CD4-positive, alpha-beta T cell treated with Interleukin-2 at 100 ng/mL for 4 hours (primary cell): ENCODE measurements at places on chromosomes 16 and 17.

- no peak for DNase-seq
Observed at GRCh38 chr17:56141046-56141839, 12.0 kb upstream of the ANKFN1 start.

DNA sequence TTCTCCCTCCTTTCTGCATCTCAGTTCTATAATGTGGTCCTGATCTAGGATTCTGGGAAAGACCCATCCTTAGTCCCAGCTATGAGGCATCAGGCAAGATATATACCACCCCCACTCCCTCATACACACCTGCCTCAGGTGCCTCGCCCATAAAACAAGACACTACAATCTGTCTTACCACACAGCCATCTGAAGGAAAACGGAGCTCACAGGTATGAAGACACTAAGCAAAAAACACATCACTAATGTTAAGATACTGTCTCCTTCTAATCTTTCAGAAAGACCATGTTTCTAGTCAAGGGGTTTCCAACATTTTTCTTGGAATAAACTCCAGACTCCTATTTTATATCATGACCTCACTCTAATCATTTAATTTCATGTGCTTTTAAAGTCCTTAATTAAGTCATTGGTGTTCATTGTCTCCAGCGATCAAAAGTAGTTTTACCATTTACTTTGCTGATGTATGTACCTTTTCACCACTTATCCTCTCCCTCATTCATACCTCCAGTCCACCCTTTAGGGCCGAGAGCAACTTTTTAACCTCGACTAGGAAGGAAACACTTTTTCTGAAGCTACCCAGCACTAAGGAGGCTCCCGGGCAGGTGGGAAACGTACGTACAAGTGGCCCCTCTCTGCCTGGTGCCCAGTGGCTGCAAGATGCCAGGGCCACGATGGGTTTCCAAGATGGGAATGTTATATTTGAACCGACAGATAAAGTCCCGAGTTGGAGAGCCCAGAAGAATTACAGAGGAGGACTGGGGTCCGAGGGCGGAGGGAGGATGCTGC is 979 bp downstream of the MAP3K14 start:
- DNase-seq = peak; percentile 52

DNA sequence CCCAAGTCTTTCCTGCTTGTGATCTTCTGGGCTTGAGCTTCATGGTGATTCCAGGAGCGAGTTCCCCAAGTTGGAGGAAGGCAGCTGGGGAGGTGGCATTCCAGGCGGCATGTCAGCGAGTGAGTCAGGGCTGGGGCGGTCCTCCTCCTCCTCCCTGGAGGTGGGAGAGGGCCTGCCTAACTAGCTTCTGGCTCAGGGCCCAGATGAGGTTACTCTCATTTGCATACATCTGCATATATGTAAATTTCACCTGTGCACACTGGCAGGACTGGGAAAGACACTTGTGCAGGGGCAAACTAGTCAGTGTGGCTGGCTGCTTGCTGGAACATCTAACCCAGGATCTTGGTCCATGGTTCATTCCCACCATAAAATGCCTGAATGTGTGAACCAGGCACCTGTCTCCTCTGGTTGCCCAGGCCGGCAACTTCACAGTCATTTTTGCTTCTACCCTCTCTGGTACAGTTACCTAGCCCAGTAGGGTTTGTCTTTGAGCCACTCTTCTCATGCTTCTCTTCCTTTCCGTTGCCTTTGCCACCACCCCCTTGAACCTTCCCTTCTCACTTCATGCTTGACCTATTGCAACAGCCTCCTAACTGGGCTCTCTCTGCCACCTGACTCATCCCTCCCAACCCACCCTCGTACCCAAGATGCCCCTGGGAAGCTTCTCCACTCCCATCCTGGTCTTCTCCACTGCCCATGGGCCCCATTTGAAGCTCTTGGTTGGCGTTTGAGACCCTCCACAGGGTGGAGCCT is 9.6 kb upstream of the DLX4 start:
- no peak for DNase-seq

DNA sequence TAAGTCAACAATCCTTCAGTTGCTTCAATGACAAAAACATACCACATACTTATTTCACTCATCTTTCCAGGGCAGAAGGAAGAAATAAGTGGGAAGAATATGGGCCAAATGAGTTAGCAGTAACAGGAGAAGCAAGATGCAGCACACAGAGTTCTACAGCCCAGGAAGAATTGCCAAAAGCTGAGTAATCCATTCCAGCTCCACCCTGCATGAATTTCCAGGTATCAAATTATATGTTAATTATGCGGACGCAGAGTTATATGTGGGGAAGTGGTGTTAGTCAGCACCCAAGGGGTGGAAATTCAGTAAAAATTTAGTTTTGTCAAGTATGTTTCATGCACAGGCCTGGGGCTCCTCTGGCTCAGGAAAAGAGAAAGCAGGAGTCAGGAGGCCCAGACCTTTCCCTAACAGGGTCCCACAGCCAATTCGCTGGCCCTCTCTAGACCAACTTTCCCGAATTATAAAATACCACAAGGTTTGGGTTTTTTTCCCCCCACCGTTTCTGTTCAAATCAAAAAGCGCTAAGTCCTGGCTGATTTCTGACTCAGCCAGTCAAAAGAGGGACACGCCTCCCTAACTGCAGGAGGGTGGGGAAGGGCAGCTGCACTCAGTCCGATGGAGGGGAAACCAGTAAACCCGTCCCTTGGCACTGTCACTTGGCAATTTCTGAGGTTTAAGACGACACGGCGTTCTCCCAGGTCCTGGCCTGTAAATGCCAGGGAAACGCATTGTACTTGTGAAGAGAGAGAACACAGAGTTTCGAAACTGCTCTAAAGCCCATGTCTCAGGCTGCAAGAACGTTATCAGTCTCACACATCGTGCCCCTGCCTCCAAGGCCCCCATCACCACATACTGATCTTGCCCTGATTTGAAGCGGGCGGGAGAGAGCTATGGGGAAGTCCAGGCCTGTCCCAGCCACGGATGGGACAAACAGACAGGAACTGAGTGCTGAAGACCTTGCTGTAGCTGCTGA is 58.1 kb downstream of the ZFHX3 start:
- no peak for DNase-seq

- no peak for DNase-seq
Observed at GRCh38 chr16:17318238-17318637, 152.5 kb downstream of the XYLT1 start.

DNA sequence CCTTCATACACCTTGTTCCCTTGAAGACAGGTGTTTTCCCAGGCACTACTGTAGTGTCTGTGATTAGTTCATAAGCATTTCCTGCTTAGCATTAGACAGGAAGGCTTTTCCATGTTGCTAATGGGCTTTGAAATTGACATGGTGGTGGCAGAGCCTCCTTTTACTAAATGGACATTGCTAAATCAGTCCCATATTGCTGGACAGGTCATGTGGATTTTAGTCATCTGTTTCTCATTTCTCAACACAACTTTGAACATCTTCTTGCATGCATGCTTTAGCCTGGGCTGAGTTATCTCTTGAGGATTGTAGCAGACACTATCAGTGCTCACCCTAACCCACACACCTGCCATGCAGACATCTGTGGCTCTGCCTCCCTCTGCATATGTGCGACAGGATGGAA is 13.7 kb upstream of the BCO1 start:
- DNase-seq = no peak

DNA sequence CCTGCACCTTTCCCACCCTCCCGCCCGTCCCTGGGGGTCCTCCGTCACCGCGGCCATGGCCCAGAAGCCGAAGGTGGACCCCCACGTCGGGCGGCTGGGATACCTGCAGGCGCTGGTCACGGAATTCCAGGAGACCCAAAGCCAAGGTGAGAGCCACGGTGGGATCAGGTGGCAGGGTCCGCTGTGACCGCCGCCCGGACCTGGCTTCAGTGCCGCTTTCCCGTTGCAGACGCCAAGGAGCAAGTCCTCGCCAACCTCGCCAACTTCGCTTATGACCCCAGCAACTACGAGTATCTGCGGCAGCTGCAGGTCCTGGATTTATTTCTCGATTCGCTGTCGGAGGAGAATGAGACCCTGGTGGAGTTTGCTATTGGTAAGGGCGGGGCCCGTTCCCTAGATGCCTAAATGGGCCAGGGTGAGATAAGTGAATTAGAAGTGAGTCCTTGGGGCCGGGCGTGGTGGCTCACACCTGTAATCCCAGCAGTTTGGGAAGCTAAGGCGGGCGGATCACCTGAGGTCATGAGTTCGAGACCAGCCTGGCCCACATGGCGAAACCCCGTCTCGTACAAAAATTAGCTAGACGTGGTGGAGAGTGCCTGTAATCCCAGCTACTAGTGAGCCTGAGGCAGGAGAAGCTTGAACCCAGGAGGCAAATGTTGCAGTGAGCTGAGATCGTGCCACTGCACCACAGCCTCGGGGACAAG is 617 bp downstream of the ARMC7 start:
- no peak for DNase-seq

DNA sequence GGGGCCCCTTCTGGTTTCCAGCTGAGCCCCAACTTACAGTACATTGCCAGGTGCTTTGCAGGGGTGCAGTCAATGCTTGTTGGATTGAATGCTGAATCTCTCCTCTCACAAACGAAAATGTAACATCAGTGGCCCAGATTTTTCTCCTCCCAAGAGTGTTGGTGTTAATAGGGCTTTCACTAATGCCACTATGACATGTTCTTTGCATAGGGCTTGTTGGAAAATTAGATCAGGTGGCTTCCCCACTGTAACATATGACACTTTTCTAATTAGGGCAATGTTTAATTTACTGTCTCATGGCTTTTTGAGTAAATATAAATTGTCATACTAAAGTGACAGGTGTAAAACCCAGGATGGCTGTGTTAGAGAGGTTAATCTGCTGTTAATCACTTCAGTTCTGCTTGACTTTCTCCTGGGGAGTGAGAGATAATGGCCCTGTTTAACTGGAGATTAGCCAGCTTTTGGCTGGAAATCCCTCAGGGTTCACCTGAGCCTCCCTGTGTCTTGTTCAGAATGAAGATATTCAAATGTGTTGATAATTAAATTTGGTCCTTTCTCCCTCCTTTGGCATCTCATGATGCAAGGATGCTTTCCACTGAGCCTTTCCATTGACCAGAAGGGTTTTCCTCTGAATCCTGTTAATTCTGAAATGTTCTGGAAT is 502.3 kb downstream of the RBFOX1 start:
- no peak for DNase-seq
